ENCODE measurements at places on chromosomes 2 and 18.

- DNase-seq: no peak
These were observed 40.6 kb downstream of the SPC25 start for GRCh38 chr2:168849610-168850009.

DNA sequence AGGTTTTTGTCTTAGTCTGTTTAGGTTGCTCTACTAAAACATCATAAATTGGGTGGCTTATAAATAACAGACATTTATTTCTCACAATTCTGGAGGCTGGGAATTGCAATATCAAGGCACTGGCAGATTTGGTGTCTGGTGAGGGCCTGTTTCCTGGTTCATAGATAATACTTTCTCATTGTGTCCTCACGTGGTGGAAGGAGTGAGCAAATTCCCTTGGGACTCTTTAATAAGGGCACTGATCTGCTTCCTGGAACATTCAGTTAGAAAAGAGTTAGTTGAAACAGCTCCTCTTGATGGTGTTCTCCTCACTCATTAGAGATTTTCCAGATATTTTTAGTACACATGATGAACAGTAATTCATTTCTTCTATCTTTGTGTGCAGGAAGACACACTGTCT lies 22.3 kb downstream of the COL4A3 start:
- DNase-seq: no peak

DNA sequence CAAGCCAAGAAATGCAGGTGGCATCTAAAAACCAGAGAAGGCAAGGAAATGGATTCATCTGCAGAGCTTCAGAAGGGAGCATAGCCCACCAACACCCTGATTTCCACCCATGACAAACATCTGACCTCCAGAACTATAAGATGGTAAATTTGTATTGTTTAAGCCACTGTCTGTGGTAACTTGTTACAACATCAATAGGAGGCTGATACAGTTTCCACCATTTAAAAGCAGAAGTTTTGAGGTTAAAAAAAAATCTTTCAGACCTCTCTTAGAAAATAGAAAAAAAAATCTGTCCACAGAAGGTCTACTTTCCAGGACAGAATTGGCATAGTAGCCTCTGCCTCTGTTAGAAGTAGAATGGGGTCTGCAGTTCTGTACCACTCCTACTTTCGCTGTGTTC lies 37.2 kb downstream of the SLC40A1 start:
- no peak for DNase-seq

DNA sequence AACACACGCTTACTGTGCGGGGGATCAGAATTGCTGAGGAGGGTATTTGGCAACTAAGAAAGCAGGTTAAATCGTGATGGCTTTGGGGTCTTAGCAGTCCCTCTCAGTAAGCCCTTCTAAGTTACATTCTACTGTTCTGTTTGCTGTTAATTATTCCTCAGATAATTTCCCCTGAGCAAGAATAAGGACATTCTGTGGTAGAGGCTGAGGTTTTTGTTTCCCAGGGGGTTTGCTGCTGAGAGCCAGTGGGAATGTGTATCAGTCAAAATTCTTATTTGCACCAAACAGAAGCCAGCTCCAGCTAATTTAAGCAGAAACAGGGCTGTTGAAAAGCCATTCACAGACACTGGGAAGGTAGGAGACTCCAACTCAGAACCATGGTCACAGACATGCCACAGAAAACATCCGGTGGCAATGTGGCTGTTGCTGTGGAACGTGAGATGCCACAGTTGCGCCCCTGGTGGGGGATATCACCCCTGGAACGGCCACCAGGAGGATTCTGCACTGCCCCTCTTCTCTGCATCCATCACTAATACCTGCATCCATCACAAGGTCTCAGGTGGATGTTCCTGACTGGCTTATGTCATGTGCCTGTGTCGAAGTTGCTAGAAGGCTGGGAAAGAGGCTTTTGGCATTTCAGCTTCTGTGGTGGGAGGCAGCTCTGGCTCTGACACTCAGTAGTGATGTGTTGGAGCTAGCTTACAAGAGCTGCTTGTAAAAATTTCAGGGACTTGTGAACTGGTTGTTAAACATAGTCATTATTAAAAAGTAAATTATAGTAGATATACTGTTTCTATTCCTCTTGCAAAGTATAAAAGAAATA lies 23.2 kb downstream of the SLC4A3 start:
- DNase-seq: no peak

GRCh38 chr2:167487728-167488127 lies 599.4 kb downstream of the XIRP2 start:
- no peak for DNase-seq

GRCh38 chr2:151844211-151844896 lies 16.1 kb upstream of the ARL5A start:
- DNase-seq: no peak

DNA sequence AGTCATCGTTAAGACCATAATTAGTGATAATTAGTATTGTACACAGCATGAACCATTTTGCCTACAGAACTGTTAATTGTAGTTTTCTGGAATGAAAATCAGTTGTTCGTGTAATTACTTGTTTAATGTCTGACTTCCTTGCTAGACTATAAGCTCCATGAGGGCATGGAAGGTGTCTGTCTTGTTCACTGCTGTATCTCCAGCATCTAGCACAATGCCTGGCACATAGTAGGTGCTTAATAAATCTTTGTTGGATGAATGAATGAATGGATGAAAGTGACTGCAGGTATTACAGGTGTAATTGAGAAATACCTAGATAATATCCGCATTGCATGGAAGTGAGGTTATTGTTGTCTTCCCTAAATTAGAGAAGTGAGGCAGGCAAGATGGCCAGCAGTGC lies 21.8 kb downstream of the C2orf74 start:
- DNase-seq: no peak

DNA sequence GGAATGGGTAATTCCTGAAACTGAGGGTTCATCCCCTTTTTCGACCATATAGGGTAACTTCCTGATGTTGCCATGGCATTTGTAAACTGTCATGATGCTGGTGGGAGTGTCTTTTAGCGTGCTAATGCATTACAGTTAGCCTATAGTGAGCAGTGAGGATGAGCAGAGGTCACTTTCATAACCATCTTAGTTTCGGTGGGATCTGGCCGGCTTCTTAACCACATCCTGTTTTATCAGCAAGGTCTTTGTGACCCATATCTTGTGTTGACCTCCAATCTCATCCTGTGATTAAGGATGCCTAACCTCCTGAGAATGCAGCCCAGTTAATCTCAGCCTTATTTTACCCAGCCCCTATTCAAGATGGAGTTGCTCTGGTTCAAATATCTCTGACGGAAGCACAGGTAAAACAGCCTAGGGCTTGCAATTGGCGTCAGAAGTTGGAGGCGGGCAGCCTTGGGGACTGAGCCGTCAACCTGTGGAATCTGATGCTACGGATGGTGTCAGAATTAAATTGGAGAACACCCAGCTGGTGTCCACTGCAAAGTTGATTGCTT lies 19.5 kb downstream of the RALBP1 start:
- DNase-seq: no peak

DNA sequence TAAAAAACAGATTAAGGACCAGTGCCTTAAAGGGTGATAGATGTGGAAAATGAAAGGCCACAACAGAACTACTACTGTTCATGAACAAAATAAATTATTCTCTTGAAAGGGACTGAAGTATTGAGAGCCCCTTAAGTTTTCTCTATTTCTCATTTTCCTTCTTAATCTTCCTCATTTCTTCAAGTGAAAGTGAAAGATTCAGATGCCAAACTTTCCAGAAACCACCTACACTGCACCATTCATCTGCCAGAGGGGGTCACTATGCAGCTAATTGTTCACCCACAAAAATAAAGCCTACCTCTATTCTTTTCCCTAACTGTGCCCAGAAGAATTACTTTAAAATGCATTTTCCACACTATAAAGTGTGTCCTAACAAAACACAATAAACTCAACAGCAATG lies 140.1 kb downstream of the NR4A2 start:
- DNase-seq: no peak

DNA sequence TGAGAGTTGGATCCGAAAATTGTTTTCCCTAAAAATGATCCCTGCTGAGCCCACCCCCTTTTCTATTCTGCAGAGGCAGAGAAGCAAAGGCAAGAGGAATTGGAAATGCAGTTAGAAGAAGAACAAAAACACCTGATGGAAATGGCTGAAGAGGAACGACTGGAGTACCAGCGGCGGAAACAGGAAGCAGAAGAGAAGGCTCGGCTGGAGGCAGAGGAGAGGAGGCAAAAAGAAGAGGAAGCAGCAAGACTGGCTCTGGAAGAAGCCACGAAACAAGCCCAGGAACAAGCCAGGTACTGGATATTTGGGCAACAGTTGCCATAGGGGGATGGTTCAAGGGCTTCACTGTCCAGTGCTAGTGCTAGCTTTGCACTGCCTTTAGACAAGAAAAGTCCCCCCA lies 41.7 kb downstream of the SUMO1 start:
- no peak for DNase-seq

DNA sequence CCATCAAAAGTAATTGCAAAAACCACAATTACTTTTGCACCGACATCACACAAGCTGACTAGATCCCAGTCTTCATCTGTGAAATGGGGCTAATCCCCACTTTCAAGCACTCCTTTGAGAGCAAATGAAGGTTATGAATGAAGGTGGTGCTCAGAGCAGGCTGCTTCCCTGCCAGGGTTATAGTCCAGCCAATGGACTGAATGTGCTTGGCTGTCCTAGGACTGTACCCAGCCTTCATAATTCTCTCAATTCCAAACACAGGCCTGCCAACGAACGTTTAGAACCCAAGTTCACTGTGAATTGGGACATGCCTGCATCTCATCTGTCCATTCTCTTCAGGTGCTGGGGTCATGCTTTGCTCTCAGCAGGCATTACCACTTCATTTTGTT lies 27.8 kb upstream of the ICOS start:
- no peak for DNase-seq

DNA sequence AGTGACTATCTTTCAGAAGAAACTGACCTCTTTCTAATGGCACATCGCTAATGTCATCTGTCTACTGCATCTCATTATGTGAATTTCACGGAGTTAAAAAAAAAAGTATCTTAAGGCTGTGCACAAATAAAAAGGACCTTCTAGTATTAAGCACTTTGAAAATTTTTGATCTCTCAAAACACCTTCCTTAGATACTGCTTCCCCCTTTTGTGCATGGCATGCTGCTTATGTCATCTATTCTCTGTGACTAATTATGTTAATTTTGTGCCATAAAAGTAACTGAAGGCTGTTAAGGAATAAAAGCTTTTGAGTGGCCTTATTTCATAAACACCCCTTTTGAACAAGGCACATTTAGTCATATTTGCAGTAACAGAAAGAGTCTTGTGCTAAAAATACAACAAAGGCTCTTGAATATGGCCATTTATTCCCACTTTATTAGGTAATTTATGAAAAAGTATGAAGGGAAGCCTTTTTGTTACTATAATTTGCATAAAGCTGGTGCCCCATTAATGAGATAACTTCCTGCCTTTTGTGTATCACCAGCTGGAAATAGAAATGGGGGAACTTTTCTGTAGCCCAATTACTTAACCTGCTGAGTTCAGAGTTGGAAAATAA lies 1412.0 kb upstream of the ZEB2 start:
- DNase-seq: no peak

GRCh38 chr2:197633109-197633657 lies 42.2 kb downstream of the RFTN2 start:
- no peak for DNase-seq

DNA sequence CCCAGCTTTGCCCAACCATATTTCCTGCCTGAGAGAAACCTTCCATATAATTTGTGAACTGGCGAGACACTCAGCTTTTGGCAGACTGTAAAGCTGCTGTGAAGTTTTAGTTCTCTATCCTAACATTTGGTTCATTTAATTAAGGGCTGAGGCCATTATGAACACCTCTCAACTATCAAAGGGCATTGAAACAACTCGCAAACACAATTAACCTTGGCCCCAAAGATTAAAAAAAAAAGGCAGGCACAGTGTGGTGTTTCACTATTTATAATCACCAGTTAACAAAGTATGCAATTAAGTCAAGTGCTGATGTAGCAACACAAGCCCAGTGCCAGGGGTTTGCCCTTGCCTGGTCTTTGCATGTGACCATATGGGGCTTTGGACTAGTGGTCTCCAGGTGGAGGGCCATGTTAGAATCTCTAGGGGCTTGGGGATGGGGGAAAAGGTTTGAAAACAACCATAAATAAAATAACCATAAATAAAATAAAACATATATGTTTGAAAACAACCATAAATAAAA lies 297.6 kb upstream of the SKOR2 start:
- no peak for DNase-seq

- DNase-seq: no peak
These were observed 12.3 kb downstream of the ARHGAP28 start for GRCh38 chr18:6741786-6742185.

DNA sequence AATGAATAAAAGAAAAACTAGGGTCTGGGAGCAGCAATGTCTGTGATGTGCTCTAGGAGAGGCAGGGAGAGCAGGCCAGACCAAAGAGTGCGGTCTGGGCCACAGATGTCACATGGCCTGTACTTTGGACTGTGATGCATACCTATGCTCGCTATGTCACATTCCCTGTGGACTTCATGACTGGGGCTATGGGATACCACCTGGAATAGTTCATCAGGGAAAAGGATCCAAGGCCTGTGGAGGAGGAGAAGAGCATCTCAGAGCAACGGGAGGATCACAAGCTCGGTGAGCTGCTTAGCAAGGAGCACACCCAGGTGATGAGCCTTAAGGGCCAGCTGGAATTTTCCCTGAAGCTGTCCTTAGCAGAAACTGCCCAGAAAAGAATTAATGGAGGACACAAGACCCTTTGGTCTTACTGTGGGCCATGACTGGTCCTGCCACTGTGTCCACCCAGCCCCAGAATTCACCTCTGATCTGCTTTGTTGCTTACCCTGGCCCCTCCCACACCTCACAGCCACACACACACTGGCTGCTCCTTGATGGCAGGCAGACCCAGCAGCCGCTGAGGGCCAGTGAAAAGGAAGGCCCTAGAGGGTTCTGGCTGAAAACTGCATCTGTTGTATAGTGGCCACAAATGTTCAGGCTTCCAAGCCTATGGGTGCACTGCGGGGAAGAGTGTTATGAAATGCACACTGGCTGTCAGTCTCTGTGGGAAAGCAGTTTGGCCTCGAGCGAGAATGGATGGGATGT lies 25.3 kb upstream of the GCC2 start:
- no peak for DNase-seq

- DNase-seq: no peak
These were observed 72.6 kb downstream of the ALK start for GRCh38 chr2:29848566-29849310.

DNA sequence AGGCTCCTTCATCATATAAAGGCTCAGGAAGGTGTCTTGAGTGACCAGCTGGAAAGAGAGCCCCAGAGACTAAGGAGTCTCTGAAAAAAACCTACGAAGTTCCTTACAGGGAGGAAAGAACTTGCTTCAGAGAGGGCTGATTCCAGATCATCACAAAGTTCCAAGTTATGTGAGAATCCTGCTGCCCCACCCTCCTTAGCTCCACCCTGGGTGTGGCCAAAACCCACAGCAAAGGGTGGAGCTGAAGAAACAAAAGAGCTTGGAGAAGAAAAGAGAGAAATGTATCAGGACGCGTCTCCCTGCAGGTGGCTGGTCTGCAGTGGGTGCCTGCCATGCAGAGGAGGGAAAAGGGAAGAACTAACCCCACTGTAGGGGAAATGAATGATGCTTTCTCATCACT lies 32.8 kb upstream of the ZNF396 start:
- DNase-seq: no peak

GRCh38 chr2:156706576-156706975 lies 270.4 kb downstream of the GPD2 start:
- DNase-seq: no peak

GRCh38 chr2:207762146-207762545 lies 7.6 kb downstream of the FZD5 start:
- no peak for DNase-seq

Measured in stimulated activated CD4-positive, alpha-beta T cell treated with anti-CD3 and anti-CD28 coated beads, Interleukin-15, amount 100 ng/mL, for 1 hour (primary cell).